Mammary epithelial cell (primary cell): ENCODE measurements at places on chromosomes 11 and 22.

GRCh38 chr11:2156416-2157182 is 4.4 kb downstream of the INS start:
- DNase-seq: peak; percentile 40

DNA sequence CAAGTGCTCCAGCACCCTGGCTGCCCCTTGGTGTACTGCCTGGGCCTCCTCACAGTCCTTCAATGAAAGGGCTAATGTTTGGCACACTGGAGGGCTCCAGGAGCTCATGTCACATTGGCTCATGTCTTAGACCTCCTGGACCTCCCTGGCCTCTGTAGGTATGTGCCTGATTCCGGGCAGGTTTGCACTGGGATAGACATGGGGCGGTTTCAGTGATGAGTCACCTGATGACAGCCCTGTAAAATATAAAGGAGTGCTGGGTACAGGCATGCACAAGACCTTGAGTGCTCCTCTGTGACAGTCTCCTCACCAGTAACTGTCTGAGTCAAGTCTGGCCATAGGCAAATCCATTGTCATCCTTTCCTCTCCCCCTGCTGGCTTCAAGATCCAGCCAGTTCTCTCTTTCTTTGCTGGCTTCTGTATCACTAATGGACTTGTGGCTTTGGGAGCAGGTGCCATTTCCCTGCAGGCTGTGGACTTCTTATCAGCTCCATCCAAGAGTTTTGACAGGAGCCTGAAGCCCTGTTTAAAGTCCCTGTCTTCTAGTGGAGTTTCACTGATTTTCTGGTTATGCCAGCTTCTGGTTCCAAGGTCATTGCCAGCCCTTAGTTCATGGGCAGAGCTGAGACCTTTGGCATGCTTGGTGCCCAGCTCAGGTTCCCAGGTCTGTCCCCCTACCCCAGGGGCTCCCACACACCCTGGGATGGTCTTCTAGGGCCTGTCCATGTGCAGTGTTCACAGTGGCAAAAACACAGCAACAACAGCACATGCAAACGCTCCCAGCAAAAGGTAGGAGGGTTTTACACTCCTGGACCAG is 22.7 kb upstream of the P2RY2 start:
- DNase-seq: peak; percentile 98

DNA sequence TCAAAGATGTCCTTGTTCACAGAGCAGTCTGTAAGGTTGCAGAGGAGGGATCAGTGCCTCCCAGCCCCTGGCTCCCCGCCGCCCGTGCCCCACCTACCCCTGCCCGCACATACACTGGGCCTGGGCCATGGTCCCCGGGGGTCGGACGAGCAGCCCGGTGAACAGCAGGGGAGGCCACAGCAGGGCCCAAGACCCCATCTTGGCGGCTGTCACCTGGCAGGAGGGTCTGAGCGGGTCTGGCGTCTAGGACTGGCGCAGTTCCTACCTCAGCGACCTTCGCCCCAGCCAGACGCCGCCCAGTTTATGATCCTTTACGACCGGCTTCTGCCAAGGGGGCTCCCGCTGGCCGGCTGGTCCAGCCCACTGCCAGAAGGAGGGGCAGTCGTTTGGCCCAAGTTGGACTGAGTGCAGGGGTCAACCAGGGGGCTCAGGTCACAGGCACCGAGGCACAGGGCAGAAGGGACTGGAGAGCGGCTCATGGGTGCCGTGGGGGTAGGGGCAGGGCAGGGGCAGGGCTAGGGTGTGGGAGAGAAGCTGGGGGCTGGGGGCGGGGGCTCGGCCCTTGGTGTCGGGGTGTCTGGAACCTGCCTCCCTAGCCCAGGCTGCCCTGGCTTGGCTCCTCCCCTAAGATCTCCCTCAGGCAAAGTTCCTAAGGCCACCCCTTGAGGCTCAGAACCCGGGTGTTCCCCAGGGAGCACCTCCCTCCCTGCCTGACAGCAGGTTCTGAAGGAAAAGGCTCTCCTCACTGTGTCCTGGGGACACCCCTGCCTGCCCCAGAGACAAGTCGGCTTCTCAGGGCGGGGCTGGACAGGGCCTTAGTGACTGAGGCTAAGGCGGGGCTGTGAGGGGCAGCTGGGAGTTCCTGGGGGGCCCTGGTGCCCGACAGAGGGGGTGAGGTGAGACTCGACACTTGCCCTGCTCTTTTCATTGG is at the start of gene CDHR5:
TSS of gene CDHR5 (minus strand) at position 251 of the 931 bp plus-strand sequence. CDS start at position 198, 53 bp downstream.
- DNase-seq: no peak

DNA sequence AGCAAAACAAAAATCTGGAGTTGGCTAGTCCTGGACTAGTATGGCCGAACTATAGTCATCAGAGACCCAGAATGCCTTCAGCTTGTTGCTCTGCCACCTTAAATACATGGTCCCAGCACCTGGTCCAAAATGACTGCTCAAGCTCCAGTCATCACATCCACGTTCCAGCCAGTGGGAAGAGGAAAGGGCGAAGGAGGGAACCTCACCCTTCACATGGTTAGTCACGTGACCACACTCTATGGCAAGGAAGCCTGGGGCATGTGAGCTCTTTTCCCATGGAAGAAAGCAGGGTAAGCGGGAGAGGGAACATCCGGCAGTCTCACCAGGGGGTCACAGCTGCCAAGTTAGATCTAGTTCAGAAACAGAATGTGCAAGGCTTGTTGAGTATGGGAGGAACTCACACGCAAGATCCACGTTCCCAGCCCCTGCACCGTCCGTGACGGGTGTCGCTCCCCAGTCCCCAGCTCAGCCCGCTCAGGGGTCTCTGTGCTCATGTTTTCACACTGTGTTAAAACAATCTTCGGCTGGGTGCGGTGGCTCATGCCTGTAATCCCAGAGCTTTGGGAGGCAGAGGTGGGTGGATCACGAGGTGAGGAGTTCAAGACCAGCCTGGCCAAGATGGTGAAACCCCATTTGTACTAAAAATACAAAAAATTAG is 1.9 kb upstream of the ANO9 start:
- no peak for DNase-seq

- DNase-seq: peak; percentile 98
Measured at GRCh38 chr11:69949327-69949726, 128.8 kb upstream of the ANO1 start.

GRCh38 chr11:44188643-44189042 is 93.2 kb downstream of the EXT2 start:
- DNase-seq: no peak

DNA sequence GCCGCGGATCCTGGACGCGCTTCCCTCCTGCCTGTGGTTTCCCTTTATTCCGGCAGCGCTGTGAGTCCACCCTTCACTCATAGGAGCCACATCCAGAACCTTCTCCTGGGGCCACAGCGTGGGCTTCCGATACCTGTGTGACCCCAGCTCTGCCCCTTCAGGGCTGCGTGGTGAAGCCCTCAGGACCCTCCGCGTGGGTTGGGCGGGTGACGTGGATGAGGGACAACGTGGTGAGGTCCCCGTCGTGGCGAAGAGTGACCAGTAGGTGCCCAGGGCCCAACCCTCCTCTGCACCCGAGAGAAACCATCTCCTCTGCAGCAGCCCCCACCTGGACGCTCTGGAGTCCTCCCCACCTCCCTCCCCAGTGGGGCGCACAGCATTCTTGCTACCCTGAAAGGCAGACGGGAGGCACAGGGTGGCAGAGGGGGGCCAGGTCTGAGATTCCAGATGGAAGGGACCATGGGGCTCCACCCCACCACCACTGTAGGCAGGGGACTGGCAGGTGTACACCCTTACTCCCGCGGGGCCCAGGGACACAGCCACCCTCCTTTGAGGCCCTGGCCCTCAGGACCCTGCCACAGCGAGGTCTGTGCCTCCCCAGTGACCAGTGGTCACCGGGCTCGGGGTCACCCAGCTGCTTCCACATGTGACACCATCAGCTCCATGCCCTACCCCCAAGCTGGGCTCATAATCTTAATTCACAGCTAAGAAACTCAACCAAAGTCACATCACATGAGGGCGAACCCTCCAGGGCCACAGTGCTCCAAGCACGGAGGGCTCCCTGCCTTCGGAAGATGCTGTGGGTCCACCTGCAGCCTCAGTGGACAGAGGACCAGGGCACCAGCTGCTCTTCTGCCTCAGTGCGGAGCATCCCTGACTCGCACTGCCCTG is 3.4 kb upstream of the ZBED4 start:
- no peak for DNase-seq

- peak; percentile 68 for DNase-seq
Measured at GRCh38 chr22:45201678-45202332, 38.1 kb downstream of the NUP50 start.

DNA sequence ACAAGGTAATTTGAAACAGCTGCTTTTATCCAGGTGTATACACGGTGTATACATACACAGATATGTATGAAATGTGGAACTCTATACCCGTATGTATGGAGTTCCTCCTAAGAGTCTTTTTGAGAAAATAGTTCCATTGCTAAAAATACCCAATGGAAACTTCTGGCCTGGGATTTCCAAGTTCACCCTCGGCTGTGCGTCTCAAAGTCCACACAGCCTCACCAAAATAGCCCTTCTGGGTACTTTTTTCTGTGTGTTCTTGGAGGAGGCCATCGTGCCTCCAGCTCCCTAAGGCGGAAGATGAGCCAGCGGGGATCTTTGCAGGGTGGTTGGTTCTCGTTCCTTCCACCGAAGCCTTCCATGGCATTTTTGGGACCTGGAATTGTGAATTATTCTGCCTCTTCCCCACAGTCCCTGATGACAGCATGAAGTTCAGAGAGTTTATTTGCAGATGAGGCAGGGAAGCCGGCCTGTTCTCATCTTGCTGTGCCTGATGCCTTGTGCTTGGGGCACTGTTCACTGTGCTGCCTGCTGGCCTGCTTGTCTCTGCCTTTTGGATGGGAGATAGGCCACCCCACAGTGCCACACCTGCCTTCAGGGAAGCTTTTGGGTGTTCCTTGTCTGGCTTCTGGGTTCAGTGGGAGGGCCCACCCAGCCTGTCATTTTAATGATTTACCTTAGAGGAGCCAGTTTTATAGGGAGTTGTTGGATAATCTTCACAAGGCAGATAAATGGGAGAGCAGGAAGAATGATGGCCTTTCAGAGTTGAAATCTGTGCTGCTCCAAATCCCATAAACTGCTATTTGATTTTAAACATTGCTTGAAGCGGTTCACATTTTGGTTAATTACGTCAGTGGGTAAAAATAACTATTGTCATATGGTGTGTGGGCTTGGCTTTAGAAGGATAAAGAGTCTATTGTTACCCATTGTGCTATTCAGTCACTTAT is 112.7 kb upstream of the OR4B1 start:
- DNase-seq: peak; percentile 66

- no peak for DNase-seq
Measured at GRCh38 chr22:25086902-25087282, 112.8 kb upstream of the CRYBB3 start.

DNA sequence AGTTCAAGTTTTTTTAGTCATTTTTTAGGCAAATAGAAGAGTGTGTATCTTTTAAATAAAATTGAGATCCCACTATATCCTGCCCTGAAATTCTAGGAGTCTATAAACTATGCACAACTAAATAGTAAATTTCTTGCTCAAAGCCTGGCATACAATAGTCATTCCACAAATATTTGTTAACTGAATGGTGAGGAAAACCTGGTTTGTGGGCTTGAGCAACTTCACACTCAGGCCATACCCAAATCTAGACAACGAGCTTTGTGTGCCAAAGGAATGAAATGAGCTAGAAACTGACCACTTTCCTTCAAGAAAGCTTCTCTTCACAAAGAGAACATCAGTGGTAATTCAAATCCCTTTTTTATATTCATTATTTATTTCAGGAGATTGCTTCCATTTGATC is 39.6 kb upstream of the AMOTL1 start:
- peak; percentile 59 for DNase-seq

DNA sequence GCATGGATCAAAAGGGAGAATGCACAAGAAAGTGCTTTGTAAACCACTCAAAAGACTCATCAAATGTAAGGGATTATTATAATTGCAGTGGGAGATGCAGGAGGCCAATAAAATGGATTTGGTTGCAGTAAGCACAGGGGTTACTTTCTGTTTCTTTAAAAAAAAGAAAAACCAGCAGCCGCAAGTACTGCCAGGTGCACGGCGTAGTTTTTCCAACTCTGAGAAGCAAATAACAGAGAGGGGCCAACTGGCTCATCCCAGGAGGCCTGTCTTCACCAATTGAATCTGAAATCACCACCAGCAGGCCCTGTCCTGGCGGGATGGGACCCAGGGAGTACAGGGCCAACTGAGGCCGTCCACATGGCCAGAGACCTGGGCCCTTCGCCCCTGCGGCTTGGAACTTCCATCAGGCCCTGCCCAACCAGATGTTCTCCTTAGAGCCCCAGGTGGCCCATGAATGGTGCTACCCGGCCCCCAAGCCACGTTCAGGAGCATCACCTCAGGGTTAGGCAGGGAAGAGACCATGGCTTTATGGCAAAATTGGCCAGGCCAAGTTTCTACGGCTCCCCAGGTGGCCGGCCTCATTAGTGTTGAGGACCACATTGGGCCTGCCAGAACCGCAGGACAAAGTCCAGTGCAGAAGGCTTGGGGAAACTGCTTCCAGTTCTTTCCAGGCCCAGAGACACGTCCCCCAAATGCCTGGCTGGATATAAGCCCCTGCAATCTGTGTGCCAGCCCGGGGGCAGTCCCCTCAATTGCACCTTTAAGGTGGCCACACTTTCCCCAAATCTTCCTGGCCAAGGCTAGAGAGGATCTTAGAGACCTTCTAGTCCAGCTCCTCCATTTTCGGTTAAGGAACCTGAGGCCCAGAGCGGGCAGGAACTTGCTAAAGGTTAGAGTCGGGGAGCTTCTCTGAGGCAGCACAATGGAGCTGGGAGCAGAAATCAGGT is 61.7 kb downstream of the CHRDL2 start:
- no peak for DNase-seq

DNA sequence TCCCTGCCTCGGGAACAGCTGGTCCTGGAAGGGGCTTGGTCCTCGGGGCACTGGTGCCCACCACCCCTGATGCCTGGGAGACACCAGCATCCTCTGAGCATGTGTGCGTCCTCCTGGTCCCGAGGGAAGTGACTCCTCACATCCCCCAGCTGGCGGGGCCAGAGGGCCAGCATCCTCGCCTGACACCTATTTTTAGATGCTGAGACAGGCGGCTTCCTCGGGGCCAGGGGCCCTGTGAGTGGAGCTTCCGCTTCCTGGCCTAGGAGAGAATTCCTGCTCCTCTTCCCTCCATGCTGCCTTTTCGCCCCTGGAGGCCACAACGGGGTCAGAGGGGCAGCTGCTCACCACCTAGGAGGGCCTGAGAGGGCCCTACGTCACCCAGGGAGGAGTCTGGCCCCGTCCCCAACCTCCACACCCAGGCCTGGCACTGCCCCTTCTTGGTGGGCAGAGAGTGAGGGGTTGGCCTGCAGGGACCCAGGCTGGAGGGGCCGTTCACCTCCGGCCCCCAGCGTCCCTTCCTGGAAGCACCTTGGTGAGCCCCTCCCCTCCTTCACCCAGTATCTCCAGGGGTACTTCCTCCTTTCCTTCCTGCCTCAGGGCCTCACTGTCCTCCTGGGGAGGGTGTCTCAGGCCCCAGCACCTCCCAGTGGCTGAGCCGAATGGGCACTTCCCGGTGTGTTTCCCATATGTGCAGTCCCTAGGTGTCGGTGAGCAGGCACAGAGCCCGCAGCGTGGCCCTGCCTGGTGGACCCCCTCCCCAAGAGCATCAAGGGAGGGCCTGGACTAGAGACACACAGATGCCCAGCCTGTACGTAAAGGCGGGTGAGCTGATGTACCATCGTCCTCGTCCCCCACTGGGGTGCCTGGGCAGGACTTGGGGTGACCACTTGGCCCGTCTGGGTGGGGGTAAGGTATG is 6.1 kb downstream of the CD81 start:
- DNase-seq: no peak
